Inflammatory macrophage treated with lipopolysaccharide for 4 hours (primary cell): ENCODE measurements at places on chromosomes 3 and 15.

GRCh38 chr3:37546876-37547275, 314.8 kb upstream of the CTDSPL start:
- peak; percentile 62 for DNase-seq

- DNase-seq, result no peak
Observed at GRCh38 chr15:41799488-41799805, 25.2 kb downstream of the MAPKBP1 start.

DNA sequence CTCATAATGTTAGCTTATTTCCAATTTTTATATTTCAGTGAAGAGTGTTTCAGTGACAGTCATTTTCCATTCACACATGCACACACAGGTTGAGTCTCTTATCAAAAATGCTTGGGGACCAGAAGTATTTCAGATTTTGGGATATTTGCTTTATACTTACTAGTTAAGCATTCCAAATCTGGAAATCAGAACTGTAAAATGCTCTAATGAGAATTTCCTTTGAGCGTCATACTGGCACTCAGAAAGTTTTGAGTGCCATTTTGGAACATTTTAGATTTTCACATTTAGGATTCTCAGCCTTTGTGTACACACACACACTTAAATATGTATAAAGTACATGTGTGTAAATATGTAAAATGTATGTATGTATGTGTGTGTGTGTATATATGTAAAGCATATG, 71.0 kb downstream of the CHD2 start:
- no peak for DNase-seq

DNA sequence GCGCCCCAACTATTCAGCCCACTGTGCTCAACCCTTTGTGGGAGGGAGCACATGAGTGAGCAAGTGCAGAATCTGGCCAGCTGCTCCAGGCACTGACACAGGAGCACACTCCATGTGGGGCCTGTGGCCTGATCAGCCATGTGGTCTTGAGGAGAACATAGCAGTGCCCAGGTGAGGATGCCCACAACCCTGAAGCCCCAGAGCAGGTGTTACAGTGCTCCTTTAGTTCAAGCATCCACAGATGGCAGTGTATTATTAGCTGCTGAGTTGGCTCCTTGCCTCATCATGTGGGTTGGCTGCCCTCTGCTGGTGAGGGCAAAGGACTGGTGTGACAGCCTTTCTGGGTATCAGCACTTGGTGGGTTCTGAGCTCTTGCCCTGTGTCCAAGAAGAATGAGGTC, 1588.2 kb downstream of the SI start:
- peak; percentile 40 for DNase-seq

DNA sequence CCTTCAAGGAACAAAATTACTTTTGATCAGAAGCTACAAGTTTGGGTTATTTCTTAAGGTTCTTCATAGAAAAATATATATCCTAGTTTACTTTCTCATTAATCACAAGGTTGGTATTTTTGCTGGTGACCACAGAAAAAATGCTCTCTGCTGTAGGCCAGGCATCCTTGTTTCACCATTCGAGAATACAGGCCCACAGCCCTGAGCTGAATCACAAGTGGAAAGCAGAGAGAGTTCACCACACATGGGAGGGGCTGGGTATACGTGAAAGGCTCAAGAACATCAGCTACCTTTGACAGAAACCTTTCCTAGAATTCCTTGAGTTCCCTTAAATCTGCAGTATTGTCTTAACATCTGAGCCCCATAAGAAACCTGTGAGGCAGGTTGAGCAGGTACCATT, 23.2 kb downstream of the CPEB1 start:
- no peak for DNase-seq
